ENCODE measurements at places on chromosomes 4 and X. TPM values are rescaled to one million over a fixed set of nuclear protein-coding genes. Genes with fewer than 3 reads are reported as not detected.

Gene CT45A9
- total RNA-seq: not detected

Gene NSUN7
- 19.6 TPM for total RNA-seq

- H3K27ac ChIP-seq: no peak overlapping the region
- H3K4me1 ChIP-seq: no peaks in the 10 kb centered on the region
- H3K4me3 ChIP-seq: no peak overlapping the region
- no peaks in the 10 kb centered on the region for H3K27me3 ChIP-seq
- H3K36me3 ChIP-seq: no peaks in the 10 kb centered on the region
These were observed 630.4 kb downstream of the CCSER1 start for GRCh38 chr4:90757534-90758060.

Gene IL9R
- total RNA-seq: 0.44 TPM

DNA sequence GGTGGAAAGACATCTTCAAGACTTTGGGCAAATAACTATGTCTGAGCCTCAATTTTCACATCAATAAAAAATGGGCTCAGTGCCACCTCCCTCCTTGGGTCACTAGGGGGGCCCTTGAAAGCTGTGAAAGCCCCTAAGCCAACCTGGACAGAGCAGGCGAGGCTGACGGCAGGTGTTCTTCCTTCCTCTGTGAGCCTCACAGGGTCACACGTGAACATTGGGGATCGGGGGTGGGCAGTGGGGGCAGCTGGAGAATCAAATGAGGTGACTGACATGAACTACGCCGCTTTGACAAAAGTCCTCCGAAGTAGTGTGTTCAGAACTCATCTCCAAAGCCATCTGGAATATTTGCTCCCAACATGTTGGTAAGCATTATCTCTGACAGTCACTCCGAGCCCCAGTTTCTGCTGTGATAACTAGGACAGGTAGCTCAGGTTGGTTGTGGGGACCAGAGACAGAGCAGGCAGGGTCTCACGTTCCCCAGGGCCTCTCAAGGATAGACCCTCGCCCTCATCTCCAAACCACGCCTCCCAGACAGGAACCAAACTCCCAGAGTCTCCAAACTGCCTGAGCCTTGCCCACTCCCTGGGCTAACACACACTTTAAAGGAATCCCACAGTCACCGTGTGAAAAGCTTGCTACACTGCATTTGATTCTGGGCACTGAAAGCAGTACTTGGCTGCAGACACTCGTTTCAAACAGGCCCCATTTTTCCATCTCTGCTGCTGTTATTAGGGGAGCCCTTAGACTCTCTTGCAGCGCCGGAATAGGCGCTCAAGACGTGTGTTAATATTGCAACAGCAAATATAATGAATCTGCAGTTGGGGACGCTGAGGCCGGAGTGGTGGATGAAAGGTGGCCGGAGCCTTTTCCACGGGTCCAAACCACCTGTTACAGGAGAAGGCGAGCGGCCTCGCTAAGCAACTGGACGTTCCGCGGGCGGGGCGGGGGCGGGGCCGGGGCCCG, 717 bp upstream of the WFS1 start:
- no peaks in the 10 kb centered on the region for H3K27me3 ChIP-seq
- no peaks in the 10 kb centered on the region for H3K36me3 ChIP-seq
- DNase-seq: no peak
- peaks cover 24% of the 10 kb centered on the region for H3K4me1 ChIP-seq
- H3K4me3 ChIP-seq: peak overlapping the region; percentile 44

DNA sequence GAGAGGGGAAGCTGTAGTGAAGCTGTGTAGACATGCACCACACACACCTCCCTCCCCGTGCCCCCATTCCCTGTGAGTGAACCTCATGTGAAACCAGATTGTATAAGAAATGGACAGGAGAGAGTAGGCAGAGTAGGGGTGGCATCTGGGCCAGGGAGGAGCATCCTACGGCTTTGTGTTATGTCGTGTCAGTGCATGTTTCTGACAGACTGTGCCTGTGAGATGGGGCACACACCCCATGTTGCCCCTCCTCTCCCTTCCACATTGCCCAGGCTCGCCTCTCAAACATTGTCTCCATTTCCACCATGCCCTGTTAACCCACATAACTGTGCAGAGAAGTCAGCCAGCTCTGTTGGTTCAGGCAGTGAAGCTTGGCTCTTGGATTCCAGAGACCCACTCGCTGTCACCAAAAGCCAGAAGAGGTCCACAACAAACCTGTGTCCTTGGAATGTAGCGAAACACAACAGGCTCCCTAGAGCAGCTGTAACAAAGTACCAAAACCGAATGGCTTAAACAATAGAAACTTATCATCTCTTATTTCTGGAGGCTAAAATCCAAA, 56.1 kb downstream of the SLC9A6 start:
- no peak overlapping the region for H3K27ac ChIP-seq
- no peaks in the 10 kb centered on the region for H3K36me3 ChIP-seq
- no peak overlapping the region for H3K4me3 ChIP-seq
- no peak for DNase-seq

Gene ARR3
- not detected for total RNA-seq

GRCh38 chr4:95183656-95184408, 364.9 kb downstream of the UNC5C start:
- H3K4me1 ChIP-seq: no peaks in the 10 kb centered on the region
- no peak overlapping the region for H3K4me3 ChIP-seq
- H3K27me3 ChIP-seq: no peaks in the 10 kb centered on the region
- no peak for DNase-seq
- H3K36me3 ChIP-seq: no peaks in the 10 kb centered on the region

Gene TKTL2
- not detected for total RNA-seq

DNA sequence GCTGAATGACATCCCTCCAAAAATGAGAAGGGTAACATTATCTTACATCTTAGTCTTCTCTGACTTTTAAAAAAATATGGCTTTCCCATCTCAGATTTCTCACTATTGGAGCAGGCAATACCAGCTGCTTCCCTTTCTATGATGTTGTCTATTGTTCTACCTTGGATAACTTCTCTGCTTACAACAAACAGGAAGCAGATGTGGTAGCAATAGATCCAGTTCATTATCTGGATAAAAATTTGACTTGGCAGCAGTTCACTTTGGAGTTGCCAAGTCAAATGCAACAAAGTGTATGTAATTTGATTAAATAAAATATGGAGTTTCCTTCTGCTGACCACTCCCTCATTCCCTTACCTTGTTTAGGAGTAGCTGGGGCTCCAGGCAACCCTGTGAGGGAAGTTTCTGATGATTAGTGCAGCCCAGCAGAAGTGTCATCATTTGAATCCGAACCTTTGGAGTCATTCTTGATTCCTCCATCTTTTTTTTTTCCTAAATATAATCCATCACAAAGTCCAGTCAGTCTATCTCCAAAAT, 72.0 kb upstream of the GPRIN3 start:
- no peaks in the 10 kb centered on the region for H3K27me3 ChIP-seq
- no peaks in the 10 kb centered on the region for H3K4me1 ChIP-seq
- no peaks in the 10 kb centered on the region for H3K36me3 ChIP-seq

Gene SRPX
- total RNA-seq: 2.2 TPM

DNA sequence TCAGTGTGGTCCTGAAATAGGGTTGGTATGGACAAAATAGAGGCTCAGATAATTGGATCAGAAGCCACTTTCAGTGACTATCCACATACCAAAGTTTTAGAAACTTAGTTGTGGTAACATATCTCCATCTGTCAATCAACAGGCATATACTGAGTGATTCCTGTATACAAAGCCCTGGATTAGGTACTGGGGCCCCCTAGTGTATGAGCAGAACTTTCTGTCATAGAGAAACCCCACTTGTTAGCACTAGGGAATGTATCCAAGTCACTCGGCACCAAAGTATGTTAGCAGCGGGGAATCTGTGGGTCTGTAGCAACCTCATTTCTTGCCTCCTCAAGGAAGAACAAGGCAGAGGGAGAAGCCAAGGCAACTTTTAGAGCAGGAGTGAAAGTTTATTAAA, 50.7 kb downstream of the MAP7D3 start:
- H3K27ac ChIP-seq: no peak overlapping the region
- H3K4me1 ChIP-seq: peaks cover 10% of the 10 kb centered on the region
- H3K36me3 ChIP-seq: no peaks in the 10 kb centered on the region
- no peak for DNase-seq
- no peaks in the 10 kb centered on the region for H3K27me3 ChIP-seq

GRCh38 chr4:6360385-6360784, 90.7 kb downstream of the WFS1 start:
- no peaks in the 10 kb centered on the region for H3K4me1 ChIP-seq
- DNase-seq: no peak
- H3K27ac ChIP-seq: no peak overlapping the region
- no peak overlapping the region for H3K4me3 ChIP-seq
- H3K36me3 ChIP-seq: no peaks in the 10 kb centered on the region

DNA sequence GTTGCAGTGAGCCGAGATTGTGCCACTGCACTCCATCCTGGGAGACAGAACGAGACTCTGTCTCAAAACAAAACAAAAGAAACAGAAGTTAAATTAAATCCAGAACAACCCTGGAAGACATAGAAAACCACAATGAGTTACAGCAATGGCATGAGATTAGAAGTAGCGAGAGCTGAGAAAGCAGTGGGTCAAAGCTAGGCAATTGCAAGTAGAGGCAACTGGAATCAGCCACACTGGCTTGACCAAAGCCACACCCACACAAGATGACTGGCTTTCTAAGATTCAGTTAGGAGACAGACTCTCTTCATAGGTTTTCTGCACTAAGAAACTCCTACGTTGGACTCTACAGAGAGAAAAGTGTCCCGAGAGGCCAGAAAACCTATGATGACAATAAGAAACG, 443.0 kb downstream of the GPM6A start:
- H3K4me3 ChIP-seq: no peak overlapping the region
- DNase-seq: no peak
- no peaks in the 10 kb centered on the region for H3K27me3 ChIP-seq
- no peaks in the 10 kb centered on the region for H3K4me1 ChIP-seq

Gene IGSF1
- total RNA-seq: 1.00 TPM

GRCh38 chr4:113607998-113608397, 153.5 kb downstream of the CAMK2D start:
- H3K4me1 ChIP-seq: peaks cover 5% of the 10 kb centered on the region
- no peaks in the 10 kb centered on the region for H3K27me3 ChIP-seq
- no peak overlapping the region for H3K27ac ChIP-seq
- H3K36me3 ChIP-seq: no peaks in the 10 kb centered on the region

GRCh38 chr4:7941965-7942496, 2.4 kb upstream of the AFAP1 start:
- H3K4me3 ChIP-seq: no peak overlapping the region
- H3K27me3 ChIP-seq: no peaks in the 10 kb centered on the region
- H3K36me3 ChIP-seq: no peaks in the 10 kb centered on the region
- DNase-seq: no peak

- H3K36me3 ChIP-seq: no peaks in the 10 kb centered on the region
- peak; percentile 92 for DNase-seq
- H3K4me1 ChIP-seq: no peaks in the 10 kb centered on the region
- no peaks in the 10 kb centered on the region for H3K27me3 ChIP-seq
- H3K4me3 ChIP-seq: peak overlapping the region; percentile 77
These were observed 636 bp upstream of the EOLA1 start for GRCh38 chrX:149540131-149540620.

GRCh38 chr4:85005865-85006377, 39.4 kb upstream of the WDFY3 start:
- H3K4me1 ChIP-seq: no peaks in the 10 kb centered on the region
- no peak overlapping the region for H3K4me3 ChIP-seq
- DNase-seq: no peak
- H3K27me3 ChIP-seq: no peaks in the 10 kb centered on the region

DNA sequence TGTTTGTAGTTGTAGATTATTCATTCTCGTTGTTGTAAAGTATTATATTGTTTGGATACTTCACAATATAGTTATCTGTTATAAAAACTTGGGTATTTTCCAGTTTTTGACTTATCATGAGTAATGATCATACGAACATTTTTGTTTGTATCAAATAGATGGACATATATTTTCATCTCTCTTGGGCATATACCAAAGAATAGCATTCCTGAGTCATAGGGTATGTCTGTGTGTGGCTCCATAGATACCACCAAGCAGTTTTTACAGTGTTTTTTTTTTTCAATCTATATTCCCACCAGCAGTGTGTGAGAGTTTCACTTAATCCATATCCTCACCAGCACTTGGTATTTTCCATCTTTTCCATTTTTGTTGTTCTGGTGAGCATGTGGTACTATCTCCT, 89.7 kb upstream of the RAB40AL start:
- H3K27ac ChIP-seq: no peak overlapping the region
- H3K4me3 ChIP-seq: no peak overlapping the region
- no peaks in the 10 kb centered on the region for H3K36me3 ChIP-seq
- H3K4me1 ChIP-seq: no peaks in the 10 kb centered on the region

- H3K4me3 ChIP-seq: peak overlapping the region; percentile 41
- 0 out of 2 replicates have a peak, but pooled peaks cover 1% of the 10 kb centered on the region for H3K36me3 ChIP-seq
- H3K4me1 ChIP-seq: peaks cover 47% of the 10 kb centered on the region
- peak; percentile 67 for DNase-seq
- H3K27ac ChIP-seq: peak overlapping the region; percentile 80
These were observed 29.2 kb downstream of the SULT1E1 start for GRCh38 chr4:69830560-69831269.

Gene ATP7A
- 3.6 TPM for total RNA-seq

GRCh38 chrX:38599796-38600755, 38.7 kb downstream of the TSPAN7 start:
- H3K36me3 ChIP-seq: no peaks in the 10 kb centered on the region
- H3K4me1 ChIP-seq: no peaks in the 10 kb centered on the region
- no peaks in the 10 kb centered on the region for H3K27me3 ChIP-seq
- no peak overlapping the region for H3K4me3 ChIP-seq
- no peak for DNase-seq
- no peak overlapping the region for H3K27ac ChIP-seq

DNA sequence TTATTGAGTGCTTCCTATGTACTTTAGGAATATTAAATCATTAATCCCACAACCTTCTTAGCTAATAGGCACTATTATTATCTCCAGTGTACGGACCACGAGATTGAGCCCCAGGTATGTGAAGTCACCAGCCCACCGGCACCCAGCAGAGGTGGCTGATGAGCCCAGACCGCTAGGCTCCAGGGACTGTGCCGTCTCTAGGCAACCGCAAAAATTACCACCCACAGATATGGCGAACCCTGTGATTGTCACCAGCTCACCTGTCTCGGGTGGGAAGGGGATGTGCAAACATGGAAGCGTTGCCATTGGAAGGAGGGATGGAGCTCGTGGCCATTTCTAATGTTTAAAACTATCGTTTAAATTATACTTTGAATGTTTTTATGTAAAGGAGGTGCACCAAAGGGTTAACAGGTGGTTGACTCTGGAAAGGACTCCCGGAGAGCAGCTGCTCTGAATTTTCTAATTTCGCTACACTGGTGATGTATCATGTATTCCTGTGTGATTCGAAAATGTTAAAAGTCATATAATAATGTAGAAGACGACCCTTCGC, 21.0 kb upstream of the JAKMIP1 start:
- H3K27ac ChIP-seq: no peak overlapping the region
- H3K27me3 ChIP-seq: no peaks in the 10 kb centered on the region
- H3K4me3 ChIP-seq: no peak overlapping the region
- DNase-seq: no peak
- no peaks in the 10 kb centered on the region for H3K4me1 ChIP-seq
